ENCODE measurements at places on chromosomes 1 and 21.
A peak's percentile ranks its signal among the peaks of the same experiment; 100 is the strongest.

DNA sequence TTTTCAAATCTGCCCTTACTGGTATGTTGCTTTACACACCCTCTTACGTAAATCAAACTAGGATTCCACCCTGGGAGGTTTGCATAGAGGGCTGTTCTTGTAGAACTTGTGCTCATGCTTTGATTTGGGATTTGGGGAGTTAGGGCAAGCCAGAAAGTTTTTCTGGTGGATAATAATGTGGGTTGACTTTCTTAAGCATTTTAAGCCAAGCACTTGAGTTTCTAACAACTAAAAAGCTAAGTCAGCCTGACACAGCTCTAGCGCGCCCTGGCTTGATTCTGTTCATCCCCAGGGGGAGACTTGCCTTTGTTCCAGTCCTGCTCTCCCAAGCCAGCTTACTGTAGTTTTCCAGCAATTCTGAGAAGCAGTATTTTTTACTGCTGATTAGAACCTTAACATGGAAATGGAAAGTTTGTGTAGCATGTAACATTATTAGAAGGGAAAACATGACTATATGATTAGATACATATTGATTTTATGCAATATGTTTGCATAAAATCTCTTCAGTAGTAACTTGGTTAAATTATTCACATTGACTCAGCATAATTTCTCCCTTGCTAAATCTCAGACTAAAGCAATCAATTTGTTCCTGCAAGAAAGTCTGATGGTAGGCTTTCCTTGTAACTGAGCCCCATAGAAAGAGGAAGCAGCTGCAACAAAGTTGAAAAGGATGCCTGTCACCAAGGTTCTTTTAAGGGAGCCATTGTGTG, 11.0 kb upstream of the PGD start:
- DNase-seq: no peak

DNA sequence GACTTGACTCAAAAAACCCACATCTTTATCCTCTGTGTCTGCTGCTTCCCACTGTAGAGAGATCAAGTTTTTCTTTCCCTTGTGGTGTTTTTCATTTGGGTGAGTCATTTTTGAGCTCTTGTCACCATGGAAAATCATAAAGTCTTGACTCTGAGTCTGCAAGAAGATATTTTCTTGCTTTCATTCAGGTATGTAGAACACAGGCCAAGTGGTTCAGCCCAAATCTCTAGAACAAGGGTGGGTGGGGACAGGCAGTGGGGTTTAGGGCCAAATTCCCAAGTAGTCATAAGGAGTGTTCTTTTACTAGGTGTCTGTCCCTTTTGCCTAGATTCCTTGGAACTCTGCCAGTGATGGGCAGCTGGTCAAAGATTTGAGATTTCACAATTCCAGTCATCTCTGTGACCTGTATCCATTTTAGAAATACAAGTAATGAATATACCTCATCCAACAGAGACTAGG, 21.5 kb upstream of the ARHGAP29 start:
- no peak for DNase-seq

DNA sequence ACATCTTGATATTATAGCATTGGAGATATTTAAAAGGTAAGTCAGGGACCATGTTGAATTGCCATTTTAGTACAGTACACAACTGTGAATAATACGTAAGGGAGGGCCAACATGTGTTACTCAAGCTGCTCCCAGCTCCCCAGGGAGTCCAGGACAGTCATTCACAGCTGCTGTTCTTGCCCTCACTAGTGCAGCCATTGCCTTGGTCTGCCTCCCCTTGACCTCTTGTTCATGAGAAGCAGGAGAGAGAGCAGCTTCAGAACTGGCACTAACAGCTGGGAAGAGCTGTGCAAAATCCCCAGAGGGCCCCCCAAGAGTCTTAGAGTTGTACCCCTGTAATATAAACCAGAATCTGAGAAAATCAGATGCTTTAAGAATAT, 16.4 kb downstream of the TCEANC2 start:
- DNase-seq: no peak

DNA sequence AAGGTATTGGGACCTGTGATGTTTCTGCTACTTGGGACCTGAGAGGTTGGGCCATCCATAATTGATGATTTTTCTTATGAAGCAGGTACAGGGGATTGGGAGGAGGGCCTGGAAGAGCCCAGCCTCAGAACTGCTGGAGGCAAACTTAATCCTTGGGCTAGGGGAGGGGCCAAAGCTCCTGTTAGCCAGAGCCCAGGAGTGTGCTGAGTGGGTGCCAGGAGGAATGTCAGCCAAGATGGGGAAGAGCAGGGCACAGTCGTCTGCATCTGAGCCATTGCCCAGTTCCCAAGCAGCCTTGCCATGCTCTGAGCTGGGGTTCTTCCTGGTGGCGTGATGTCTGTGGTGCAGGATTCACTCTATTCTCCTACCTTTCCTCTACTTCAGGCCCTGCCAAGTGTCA, 5.8 kb downstream of the MAPKAPK2 start:
- no peak for DNase-seq

DNA sequence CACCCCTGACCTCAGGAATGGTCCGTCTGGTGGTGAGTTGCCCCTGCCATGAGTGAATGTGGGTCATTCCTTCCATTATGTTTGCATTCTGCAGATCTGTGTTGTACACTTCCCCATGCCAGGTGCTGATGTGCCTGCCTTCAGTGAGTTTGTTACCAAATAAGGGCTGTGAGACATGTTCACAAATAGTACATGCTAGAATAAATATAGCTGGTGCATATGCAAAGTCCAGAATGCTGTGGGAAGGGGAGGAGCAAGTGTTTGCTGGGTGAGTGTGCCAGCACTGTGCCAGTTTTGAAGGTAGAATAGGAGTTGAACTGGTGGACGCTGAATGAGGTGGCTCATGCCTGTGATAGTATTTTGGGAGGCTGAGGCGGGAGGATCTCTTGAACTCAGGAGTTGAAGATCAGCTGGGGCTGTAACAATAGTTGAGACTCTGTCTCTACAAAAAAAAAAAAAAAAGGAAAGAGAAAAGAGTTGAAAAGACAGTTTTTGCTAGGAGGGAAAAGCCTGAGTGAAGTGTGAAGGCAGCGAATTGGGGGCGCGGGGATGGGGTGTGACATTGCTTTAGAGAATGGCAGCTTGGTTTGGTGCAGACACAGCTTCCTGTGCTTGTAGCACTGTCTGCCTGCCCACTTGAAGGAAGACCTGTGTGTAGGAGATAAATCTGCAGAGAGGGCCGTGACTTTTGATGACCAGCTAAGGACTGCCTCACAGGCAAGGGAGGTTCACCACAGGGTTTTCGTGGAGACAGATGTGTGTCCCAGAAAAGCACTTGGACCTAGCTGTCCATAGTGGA, 61.1 kb downstream of the LGR6 start:
- DNase-seq: no peak

GRCh38 chr1:228308085-228308601, 98.5 kb downstream of the TRIM11 start:
- no peak for DNase-seq

GRCh38 chr1:207487636-207488035, 8.3 kb upstream of the CR1 start:
- no peak for DNase-seq

- DNase-seq: no peak
These were observed 44.1 kb downstream of the UCK2 start for GRCh38 chr1:165871311-165872067.

GRCh38 chr1:196115646-196116045, 492.6 kb downstream of the KCNT2 start:
- DNase-seq: no peak

DNA sequence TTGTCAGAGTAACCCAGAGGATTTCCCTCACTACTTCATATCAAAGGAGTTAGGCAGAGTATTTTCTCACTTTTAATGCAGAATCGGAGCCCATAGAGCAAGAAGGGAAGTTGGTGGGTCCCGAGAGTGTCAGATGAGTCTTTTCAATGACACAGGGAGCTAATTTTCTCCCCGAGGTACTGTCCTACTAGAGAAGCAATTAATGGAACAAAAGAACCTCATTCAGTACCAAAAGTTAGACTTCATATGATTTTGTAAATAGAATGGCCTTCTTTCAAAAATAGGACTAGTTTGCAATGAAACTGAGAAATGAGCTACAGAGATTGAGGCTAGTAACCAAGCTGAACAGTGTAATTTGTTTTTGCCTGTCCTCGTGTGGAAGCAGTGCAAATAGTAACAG, 3.9 kb downstream of the NCAM2 start:
- DNase-seq: no peak

DNA sequence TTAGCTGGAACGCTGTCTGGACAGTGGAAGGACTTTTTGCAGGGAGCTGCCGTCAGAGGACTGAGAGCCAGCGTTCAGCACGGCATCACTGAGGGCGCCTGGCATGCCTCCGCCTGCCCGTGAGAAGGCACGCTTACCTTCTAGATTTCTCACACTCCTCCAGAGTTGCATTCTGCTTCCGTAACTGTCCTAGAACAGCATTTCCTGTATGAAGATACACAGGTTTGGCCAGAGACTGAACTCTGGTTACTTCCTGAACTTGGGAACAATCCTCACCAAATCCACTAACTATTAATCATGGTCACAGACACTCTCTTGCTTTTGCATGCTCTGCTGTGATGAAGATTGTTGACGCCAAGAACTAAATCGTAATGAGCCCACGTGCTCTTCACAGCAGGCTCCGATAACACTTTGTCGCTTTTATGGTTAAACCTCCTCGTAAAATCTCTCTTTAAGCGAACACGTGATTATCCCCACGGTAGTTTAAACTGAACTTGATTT, 93.5 kb downstream of the KIF26B start:
- DNase-seq: no peak

DNA sequence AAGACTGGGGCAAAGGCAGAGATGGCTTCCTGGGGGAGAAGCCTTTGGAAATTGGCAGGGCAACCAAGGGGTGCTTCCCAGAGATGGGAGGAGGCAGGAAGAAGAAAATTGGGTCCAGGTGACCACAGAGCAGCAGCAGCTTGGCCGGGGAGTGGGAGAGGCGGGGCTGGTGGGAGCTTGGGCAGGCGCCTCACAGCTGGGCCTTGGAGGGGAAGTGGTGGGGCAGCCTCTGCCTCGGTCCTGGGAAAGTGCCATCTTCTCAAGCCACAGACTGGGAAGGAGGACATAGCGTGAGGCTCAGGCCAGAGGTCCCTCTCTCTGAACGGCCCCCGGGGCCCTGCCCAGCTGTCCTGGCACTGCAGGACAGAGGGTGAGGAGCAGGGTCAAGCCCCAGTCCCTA, 24.0 kb upstream of the WASF2 start:
- DNase-seq: no peak

- DNase-seq: no peak
These were observed 5.7 kb downstream of the BCAR3 start for GRCh38 chr1:93675931-93676330.

DNA sequence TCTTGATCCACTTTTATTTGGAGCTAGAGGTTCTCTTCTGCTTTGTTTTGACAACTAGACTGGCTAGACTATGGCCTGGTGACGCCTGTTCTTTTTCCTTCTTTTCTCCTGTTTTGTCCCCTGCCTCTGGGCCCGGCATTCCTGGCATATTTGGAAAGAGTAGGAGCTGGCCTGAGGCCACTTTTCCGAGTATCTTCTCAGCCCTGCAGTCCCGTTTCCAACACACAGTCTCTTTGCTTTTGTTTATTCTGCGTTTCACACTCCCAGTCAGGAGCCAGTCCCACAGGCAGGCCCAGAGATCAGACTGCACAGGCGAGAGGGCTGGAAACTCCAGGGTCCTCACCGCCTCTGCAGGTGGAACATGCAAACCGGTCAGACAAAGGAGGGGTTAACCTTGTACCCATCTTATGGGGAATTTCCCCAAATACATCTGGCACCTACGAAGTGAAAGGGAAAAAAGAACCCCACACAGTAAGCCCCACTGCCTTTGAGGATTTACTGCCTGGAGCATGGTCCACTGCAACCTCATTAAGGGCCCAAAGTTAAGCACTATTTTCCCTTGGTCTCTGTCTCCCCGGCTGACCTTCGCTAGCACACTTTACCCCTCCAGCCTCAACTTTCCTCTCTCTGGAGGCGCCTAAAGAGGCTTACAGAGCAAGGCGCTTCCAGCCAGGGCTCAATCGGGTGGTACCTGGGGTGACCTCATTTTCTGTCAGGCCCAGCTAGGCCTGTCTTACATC, 141.1 kb downstream of the TOMM20 start:
- no peak for DNase-seq

GRCh38 chr1:72177711-72178110, 104.6 kb downstream of the NEGR1 start:
- no peak for DNase-seq

DNA sequence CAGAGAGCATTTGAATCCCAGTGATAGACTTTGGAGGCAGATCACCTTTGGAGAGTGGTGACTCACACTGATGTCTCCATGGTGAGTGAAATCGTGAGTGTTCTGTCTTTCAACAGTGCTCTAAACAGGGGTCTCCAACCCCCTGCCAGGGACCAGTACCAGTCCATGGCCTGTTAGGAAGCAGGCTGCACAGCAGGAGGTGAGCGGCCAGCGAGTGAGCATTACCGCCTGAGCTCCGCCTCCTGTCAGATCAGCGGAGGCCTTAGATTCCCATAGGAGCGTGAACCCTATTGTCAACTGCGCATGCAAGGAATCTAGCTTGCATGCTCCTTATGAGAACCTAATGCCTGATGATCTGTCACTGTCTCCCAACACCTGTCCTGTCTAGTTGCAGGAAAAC, 61.8 kb upstream of the B3GALNT2 start:
- DNase-seq: no peak

GRCh38 chr1:72357411-72357810, 75.1 kb upstream of the NEGR1 start:
- no peak for DNase-seq

- no peak for DNase-seq
These were observed 18.0 kb upstream of the WDTC1 start for GRCh38 chr1:27216466-27216865.

DNA sequence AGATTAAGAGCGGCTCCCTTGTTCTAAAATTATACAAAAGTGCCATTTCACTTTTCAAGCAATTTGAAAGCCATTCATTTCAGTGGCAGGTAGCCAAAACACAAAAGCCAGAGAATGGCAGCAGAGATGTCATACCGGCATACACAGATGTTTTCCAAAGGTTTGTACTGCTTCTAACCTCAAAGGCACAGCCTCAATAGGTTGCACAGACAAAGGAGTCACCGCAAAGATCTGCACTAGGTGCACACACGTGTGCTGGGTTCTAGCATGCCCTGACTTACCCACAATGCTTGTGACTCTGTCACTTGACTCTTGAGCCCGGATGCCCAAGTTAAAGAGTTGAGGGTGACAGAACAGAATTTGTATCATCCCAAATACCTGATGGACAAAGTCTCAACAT, 448.9 kb upstream of the ADGRL2 start:
- DNase-seq: no peak

DNA sequence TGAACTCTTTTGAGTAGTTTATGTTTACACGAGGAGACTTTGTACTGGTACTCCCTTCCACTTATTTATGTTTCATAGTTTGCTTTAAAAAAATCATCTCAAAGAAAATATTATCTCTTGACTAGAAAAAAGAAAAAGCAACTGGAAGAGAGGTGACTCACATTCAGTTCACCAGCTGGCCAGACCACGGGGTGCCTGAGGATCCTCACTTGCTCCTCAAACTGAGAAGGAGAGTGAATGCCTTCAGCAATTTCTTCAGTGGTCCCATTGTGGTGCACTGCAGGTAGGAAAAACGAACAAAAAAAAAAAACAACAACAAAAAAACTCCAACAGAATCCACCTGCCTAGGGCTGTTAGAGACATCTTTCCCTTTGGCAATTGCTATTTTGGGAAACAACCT, 102.9 kb downstream of the PTPRC start:
- no peak for DNase-seq

- DNase-seq: no peak
These were observed 20.1 kb downstream of the SIM2 start for GRCh38 chr21:36718951-36719501.

- no peak for DNase-seq
These were observed 69.9 kb downstream of the PGBD5 start for GRCh38 chr1:230356190-230356589.

- no peak for DNase-seq
These were observed 4.7 kb downstream of the ZNF648 start for GRCh38 chr1:182056601-182057366.

- DNase-seq: peak; percentile 24
These were observed 183.3 kb downstream of the ST6GALNAC3 start for GRCh38 chr1:76257823-76258222.

Data from activated CD4-positive, alpha-beta T cell treated with anti-CD3 and anti-CD28 coated beads, Interleukin-2, amount 50 U/mL, for 24 hours (primary cell).